ENCODE measurements at places on chromosomes 4 and X.

GRCh38 chrX:40054793-40055192 lies 43.0 kb downstream of the BCOR start:
- no peak for DNase-seq

- DNase-seq, result no peak
Observed at GRCh38 chrX:71164071-71164470, 19.4 kb downstream of the NLGN3 start.

- DNase-seq, result peak; percentile 47
Observed at GRCh38 chr4:109433205-109434006, at the start of gene SEC24B. SEC24B (plus strand) TSS chr4:109433815; CDS start chr4:109433870, 55 bp downstream.

DNA sequence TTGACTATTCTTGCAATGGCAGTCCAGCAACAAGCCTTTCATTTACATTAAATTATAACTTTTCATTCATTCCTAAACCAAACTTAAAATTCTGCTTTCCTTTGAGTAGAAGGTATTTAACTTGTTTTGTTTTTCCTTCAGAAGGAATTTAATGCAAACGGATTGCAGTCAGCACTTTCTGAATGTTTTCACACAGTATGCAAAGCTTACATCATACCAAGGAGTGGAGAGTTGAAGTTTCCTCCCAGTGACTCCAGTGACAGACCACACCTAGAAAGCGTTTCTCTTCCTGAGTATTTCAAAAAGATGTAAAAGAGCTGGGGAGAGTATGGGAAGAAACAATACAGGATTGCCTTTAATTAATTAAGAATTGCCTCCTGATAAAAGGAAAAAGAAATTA lies 8.1 kb downstream of the EPGN start:
- DNase-seq, result no peak

GRCh38 chr4:150315691-150316090 lies 237.4 kb downstream of the DCLK2 start:
- DNase-seq, result no peak

- no peak for DNase-seq
Observed at GRCh38 chr4:181224852-181225251, 1018.4 kb upstream of the TENM3 start.

- no peak for DNase-seq
Observed at GRCh38 chr4:872241-872981, 46.5 kb upstream of the CPLX1 start.

- no peak for DNase-seq
Observed at GRCh38 chr4:16916719-16917337, 18.4 kb upstream of the LDB2 start.

- no peak for DNase-seq
Observed at GRCh38 chr4:110208419-110208818, 10.0 kb upstream of the ELOVL6 start.

DNA sequence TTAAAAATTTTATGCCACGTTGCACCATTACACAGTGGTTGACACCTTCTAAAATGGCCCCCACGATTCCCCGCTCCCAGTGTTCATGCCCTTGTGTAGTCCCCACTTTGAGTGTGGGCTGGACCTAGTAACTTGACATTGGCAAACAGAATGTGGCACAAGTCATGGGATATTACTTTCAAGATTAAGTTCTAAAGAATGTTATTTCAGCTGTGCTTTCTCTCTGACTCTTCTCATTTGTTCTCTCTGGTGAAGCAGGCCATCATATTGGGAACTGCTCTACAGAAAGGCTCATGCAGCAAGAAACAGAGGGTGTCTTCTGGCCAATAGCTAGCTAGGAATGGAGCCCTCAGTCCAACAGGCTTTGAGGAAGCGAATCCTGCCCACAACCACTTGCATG lies 67.1 kb downstream of the ATXN3L start:
- no peak for DNase-seq

DNA sequence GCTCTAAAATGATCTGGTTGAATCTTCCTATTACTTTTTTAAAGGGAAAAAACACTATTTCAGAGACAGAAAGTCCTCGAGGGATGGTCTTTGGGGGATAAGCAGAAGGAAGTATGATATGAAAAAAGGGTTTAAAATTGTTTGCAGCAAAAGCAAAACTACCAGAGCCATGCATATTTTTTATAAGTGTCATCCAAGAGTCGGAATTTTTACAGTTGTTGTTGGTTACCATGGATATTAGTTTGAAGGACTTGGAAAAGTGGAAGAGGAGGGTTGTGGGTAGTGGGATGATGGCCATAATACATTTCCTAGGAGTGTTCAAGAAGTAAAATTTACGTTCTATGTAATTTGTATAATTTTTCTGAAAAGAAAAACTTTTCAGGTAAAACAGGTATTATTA lies 134.4 kb downstream of the PCDH7 start:
- no peak for DNase-seq

DNA sequence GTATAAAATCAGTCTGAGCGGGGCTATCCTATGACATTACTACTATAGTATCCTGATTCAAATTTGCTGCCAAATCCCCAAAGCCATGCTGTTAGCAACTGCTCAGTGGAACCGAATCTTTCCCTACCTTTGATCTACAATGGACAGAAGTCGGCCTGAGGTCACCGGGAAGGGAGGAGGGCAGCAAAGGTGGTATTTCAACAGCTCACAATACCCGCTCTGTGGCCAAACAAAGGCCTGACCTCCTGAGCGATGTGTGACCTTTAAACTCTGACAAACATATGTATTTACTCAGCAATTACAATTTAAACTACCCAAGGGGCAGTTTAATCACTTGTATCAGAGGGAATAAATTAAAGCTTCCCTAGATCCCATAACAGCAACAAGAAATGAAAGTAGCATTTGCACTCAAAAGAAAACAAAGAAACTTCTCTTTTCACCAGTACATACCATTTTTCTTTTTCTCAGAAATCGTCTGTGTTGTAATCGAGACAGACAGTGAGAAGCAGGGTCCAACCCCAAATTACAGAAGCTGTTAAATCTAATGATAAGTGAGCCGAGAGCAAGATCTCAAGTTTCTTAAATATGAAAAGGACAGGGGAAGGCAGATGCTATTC lies 11.6 kb upstream of the TMEM128 start:
- DNase-seq, result no peak

- DNase-seq, result no peak
Observed at GRCh38 chr4:40848940-40849339, 99.2 kb downstream of the NSUN7 start.

- no peak for DNase-seq
Observed at GRCh38 chrX:20218836-20219505, 47.7 kb downstream of the RPS6KA3 start.

DNA sequence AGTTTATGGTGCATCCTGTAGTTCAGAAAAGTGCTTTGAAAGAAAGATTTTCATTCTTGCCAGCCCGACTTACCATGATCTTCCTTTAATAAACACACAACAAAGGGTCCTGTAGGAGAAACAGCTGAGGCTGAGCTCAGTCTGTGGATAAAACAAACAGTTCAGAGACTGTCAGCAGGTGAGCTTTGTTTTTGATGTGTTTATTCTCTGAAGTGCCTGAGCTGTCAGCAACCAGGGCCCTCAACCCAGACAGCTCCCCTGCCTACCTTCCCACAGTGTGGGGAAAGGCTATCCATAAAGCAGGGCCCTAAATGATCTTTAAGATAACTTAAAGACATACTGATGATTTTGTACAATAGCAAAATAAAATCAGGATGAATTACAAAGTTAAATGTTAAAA lies 459.2 kb upstream of the GALNT7 start:
- DNase-seq, result no peak

DNA sequence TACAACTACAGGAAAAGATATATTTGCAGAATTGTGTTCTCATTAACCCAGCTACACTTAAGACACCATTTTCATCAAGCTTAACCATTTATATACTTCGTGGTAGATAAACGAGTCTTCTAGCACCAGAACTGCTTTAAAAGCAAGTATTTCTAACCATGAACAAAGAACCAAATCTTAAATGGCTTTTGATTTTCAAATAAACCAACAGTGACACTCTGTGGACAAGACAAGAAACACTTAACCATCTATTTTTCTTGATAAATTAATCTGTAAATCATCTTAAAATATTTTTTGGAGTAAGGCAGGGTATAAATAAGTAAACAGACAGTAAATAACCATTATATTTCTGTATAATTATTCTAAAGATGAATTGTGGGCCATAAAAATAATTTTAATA lies 10.2 kb downstream of the BEND2 start:
- DNase-seq, result no peak

- DNase-seq, result no peak
Observed at GRCh38 chr4:122003335-122003734, 51.5 kb upstream of the TRPC3 start.

DNA sequence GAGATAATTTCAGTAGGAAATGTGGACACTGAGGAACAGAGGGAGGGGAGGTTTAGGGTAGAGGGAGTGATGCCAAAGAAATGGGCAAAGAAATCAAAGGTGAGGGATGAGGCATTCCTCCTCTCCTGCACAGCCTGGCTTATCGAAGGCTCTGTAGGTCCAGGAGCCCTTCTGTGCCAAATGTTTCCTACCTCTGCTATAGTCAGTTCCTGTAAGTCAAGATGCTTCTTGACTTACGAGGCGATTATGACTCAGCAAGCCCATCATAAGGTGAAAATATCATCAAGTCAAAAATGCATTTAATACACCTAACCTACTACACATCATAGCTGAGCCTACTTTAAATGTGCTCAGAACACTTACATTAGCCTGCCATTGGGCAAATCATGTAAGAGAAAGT lies 60.0 kb upstream of the ARHGAP24 start:
- no peak for DNase-seq

DNA sequence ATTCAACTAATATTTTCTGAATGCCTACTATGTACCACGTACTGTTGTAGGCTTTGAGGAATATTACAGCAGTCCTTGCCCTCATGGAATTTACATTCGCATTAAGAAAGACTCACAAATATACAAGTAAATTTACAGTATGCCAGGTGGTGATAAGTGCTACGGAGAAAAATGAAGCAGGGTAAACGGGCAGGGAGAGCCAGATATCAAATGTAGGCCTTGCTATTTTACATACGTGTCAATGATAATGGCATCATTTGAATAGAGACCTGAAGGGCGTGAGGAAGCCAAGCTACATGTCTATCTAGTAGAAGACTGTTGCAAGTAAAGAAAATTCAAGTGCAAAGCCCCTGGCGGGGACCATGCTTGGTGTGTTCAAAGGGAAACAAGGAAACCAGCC lies 65.2 kb downstream of the AMMECR1 start:
- DNase-seq, result no peak

- DNase-seq, result no peak
Observed at GRCh38 chr4:24764345-24764744, 31.0 kb upstream of the SOD3 start.

DNA sequence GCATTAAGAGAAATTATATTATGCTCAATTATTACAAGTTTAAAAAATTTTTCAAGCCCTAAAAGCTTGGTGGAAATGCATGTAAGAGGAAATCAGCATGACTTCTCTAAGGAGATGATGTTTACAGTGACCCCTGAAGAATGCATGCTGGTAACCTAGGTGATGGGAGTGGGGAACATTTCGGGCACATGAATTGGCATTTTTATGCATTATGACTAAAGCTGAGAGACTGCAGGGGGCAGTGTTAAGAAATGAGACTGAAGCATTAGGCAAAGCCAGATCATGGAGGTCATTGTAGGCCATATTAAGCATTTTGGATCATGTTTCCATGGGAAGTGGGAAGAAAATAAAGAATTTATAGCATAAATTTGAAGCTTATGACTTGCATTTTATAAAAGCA lies 421.3 kb downstream of the FAT4 start:
- DNase-seq, result no peak

DNA sequence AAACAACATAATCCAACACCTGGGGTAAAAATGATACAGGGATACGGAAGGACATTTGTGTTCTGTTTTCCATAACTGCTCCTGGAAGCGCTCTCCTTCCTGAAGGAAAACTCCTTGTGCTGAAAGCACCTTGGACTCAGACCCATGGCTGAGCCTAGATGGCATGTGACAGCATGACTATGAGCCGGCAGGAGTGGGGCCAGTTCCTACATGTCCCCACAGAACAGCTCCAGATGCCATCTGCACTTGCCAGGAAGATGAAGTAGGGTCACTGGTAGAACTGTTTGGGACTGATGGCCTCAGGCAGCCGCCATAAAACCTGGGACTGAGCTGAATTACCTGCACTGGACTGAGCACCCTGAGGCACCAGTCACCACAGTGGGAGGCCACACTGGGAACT lies 56.0 kb upstream of the BCLAF3 start:
- no peak for DNase-seq

DNA sequence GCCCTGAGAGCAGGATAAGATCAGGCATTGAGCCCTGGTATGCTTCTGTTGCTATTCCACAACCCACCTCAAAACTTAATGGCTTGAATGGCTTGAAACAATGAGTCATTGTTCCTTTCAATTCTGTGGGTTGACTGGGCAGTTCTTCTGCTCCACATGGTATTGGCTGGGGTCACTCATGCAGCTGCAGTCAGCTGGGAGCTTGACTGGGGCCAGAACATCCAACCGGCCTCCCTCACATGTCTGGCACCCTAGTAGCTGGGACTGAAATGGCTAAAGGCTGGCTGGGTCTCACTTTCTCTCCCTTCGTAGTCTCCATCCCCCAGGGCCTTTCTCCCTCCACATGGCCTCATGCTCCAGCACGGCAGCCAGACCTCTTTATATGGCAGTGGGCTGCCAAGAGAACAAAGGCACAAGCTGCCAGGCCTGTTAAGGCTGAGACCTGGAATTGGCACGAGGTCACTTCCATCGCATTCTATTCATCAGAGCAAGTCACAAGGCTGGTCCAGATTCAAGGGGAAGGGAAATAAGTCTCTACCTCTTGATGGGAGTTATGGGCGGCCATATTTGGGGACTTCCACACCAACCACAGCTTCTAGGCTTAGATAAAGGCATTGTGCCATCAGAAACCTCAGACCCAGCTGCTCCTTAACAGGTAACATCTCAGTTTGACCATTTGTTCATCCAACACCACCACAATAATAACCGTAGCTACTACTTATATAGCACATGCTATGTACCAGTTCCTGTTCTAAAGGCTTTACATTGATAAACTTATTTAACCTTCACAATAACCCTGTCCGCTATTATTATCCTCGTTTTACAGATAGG lies 159.7 kb upstream of the ATP6AP2 start:
- no peak for DNase-seq

- no peak for DNase-seq
Observed at GRCh38 chr4:155639704-155640523, 26.7 kb upstream of the GUCY1A1 start.

- no peak for DNase-seq
Observed at GRCh38 chr4:122701061-122701460, 31.4 kb upstream of the BBS12 start.

GRCh38 chr4:82429728-82430192 lies 502 bp downstream of the HNRNPDL start:
- no peak for DNase-seq

DNA sequence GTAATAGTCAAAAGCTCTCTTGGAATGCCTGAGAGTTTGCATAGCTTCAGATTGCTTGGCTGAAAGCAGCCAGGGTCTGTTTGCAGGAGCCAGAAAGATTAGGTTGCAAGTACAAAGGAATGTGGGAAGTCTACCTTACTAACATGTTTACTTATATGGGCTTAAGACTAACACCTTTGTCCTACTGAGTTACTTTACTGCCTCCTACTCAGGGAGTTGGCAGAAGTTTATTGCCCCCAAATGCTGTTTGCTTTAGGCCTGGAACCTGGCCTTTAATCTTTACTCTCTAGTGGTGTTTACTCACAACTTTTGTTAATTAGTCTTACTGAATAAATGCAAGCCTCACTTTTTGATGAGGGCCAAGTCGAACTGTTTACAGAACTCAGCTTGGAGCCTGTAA lies 219.4 kb upstream of the ZC4H2 start:
- DNase-seq, result no peak

Data from amniotic stem cell (primary cell).